Activated T-cell treated with anti-CD3 and anti-CD28 coated beads, Interleukin-2, amount 50 U/mL, for 1 hour (primary cell): ENCODE measurements at places on chromosomes 12 and 14.

GRCh38 chr14:79473651-79474050 is 737.7 kb downstream of the DIO2 start:
- DNase-seq = no peak

- no peak for DNase-seq
Measured at GRCh38 chr12:124774054-124774461, 89.6 kb downstream of the SCARB1 start.

GRCh38 chr14:87241018-87241768 is 751.8 kb downstream of the GALC start:
- DNase-seq = no peak

GRCh38 chr12:122880668-122881067 is 15.3 kb downstream of the VPS37B start:
- no peak for DNase-seq

GRCh38 chr12:119828300-119828699 is 48.8 kb downstream of the CIT start:
- no peak for DNase-seq

GRCh38 chr12:6284273-6284672 is 26.2 kb upstream of the PLEKHG6 start:
- no peak for DNase-seq
